Thymus (tissue), 14 donors: ENCODE measurements at places on chromosomes 6 and 20. TPM values are rescaled to one million over a fixed set of nuclear protein-coding genes. Genes with fewer than 3 reads are reported as not detected.

DNA sequence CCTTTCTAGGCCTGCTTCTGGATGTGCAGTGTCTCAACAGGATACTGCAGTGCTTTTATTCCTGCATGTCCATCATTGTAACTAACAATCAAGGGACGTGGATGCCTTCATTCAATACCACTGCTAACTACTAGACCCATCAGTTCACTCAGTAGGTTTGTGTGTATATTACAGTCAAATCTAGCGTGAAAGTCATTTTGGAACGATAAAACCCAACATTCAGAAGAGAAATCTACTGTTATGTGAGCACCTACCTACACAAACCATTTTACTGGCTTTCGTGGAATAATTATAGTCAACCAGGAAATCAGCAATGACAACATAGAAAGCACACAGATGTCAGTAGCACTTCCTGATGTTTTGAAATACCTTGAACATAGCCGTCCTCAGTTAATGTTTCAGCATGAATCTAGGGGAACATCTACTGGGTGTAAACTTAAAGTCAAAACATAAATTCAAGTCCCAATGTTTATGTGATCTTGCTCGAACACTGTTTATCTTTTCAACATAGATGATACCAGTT is 270.6 kb downstream of the FARS2 start:
- DNase-seq: no peak

DNA sequence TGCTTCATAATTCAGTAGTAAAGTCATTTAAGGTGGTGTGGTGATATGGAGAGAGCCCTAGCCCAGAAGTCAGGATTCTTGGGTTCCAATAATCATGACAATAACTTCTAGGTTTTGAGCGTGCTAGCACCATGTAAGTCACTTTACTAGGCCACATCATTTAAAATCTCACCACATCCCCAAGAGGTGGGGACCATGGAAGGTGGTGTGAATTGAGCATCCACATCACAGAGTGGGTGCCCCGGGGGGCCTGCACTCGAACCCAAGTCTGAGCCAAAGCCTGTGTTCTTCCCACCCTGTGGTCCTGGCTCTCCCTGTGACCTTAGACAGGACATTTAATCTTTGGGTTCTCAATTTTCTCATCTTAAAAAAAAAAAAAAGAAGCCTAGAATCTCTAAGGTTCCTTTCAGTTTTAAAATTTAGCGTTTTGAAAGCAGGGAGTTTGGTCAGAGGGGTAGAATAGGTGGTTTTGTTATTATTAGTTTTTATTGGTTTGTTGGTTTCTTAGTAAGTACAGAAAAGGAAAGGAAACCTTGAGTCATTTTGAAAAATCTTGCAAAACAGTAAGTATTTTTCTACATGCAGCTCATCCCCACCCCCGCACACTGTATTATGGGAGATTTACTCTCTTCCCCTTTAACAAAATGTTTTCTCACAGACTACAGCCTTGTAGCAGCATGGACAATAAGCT is 26.4 kb downstream of the ARMC2 start:
- DNase-seq: no peak

- DNase-seq: no peak
Observed at GRCh38 chr6:149566410-149567193, 427 bp downstream of the GINM1 start.

DNA sequence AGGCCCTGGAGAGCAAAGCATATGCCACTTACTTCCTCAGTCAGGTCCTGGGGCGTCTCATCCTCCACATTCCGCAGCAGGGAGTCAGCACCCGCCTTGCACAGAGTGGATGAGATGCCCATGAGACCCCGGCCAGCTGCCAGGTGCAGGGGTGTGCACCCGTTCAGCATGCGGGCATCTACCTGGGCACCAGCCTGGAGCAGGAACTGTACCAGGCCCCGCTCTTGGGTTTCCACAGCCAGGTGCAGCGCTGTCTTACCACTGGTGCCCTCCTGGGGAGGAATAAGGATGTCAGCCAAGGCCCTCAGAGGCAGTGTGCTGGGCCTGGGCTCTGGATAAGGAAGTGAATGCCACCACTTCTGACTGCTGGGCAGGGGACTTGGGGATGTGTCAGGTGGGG is 2.7 kb upstream of the SLC35B2 start:
- DNase-seq: no peak

GRCh38 chr20:61965606-61966491 is 99.8 kb downstream of the TAF4 start:
- DNase-seq: no peak

DNA sequence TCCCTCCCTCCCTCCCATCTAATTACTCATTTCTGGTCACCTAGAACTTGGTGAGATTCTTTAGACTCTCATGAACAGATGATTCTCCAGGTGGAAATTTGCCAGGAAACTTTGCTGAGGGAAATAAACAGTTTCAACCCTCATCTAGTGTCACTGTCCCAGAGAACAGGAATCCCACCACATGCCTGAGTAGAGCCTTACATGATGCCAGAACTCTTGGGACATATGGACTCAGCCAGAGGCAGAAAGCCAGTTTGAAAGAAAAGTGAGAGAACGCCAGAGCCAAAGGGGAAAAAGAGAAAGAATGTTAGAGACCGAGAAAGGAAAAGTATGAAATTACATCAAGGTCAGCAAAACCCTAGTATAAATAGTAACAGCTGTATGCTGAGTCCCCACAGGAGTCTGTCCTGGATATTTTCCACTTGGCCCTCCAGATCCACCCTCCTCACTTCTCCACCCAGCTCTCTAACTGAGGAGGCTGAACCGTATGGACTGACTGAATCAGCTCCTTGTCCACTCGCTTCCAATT is 127.5 kb upstream of the COL21A1 start:
- DNase-seq: no peak

DNA sequence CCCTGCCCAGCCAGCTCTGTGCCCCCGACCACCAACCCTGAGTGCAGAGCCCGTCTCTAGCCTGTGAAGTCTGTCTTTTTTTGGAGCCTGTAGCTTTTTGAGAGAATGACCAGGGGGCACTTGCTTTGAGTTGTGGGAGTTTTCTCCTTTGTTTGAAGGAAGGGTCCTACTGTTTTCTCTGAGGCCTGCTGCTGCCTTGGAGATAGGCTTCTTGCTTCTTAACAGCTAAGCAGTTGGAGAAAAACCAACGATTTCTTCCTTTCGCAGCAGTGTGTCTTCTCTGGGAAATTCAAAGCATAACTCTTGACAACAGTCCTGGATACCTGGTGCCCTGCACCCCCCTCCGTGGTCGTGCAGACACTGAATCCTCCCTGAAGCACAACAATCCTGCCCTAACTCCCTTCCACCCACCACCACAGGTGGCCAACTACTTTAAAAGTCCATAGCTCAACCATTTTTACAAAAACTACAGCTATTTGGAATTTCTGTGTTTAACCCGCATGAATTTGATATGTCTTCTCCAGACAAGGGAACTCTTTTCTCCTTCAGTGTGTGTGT is 61.0 kb downstream of the FAM50B start:
- DNase-seq: no peak

The MBOAT1 gene
- total RNA-seq: 4.7 TPM

The CTCFL gene
- 0.05 TPM for total RNA-seq

The PBOV1 gene
- total RNA-seq: not detected

The CLPSL2 gene
- not detected for total RNA-seq
